ENCODE measurements at places on chromosomes 1 and 21.

GRCh38 chr1:42114229-42114628 lies 39.0 kb upstream of the GUCA2B start:
- no peak for DNase-seq

DNA sequence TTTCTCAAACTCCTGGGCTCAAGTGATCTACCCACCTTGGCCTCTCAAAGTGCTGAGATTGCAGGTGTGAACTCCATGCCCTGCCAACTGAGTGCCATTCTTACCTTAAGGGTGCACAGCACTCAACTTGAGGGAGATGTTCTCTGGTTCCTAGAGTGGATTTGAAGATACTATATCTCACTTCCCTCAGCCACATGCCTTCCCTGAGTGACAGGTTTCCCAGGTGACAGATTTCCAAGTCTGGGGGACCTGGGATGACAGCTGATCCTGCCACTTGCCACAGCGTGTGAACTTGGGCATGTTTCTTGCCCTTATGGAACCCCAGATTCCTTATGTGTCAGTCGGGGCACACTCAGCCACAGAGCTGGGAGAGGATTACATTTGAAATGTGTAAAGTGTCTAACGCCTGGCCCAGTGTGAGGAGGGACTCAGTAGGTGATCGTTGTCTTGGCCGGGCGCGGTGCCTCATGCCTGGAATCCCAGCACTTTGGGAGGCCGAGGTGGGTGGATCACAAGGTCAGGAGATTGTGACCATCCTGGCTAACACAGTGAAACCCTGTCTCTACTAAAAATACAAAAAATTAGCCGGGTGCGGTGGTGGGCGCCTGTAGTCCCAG lies 29.6 kb upstream of the BTG2 start:
- no peak for DNase-seq

DNA sequence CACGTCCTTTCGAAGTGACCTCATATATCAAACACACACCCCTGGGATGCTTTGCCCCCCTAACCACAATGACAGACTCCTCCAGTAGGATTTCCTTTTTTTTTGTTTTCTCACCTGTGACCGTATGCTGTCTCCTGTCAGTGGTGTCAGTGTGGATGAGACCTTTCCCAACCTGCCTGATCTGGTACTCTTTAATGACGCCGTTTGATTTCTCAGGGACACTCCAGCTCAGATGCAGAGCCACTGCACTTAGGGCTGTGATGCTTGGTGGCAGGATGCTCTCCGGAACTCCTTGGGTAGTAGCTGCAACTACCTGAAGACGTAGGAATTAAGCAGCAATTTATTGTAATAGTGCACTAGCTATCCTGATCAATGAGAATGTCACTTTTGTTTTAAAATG lies 212.6 kb downstream of the KCTD3 start:
- DNase-seq = no peak

DNA sequence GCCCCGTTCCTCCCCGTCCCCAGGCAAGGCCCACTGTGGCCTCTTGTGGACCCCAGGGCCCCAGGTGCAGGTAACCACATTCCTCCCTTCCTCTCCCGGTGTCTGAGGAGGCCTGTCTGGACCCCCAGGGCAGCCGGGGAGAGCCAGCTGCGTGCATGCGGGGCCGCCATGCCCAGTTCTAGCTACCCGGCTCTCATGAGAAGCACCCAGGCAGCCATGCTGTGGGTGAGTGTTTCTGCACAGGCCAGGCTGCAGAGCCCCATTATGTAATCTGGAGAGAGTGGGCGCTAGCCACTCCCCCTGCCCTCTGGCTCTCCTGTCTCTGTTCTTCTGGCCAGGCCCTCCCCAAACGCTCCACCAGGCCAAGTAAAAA lies 18.4 kb upstream of the PLEKHG5 start:
- DNase-seq = no peak

DNA sequence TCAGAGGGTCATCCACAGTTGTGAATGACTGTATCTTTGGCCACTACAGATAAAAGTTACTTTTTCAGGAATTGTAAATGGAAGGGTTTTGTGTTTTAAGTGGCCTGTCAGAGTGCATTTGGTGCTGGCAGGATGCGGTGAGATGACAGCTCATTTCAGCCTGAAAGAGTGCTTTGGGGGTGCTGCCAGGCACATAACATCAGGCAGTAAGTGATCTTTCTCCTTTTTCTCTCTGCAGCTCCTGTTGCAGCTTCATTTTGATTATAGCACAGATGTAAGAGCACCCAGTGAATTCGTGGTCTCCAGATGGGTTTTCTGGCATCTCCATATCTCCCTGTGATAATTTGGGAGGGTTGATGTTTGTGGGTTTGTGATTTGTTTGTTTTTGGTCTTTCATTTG lies 14.8 kb upstream of the FAM163A start:
- no peak for DNase-seq

DNA sequence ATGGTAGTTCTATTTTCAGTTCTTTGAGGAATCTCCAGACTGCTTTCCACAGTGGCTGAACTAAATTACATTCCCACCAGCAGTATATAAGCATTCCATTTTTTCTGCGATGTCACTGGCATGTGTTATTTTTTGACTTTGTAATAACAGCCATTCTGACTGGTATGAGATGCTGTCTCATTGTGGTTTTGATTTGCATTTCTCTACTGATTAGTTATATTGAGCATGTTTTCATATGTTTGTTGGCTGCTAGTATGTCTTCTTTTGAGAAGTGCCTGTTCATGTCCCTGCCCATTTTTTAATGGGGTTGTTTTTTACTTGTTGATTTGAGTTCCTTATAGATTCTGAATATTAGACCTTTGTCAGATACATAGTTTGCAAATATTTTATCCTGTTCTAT lies 87.9 kb downstream of the RPS6KC1 start:
- DNase-seq = no peak

DNA sequence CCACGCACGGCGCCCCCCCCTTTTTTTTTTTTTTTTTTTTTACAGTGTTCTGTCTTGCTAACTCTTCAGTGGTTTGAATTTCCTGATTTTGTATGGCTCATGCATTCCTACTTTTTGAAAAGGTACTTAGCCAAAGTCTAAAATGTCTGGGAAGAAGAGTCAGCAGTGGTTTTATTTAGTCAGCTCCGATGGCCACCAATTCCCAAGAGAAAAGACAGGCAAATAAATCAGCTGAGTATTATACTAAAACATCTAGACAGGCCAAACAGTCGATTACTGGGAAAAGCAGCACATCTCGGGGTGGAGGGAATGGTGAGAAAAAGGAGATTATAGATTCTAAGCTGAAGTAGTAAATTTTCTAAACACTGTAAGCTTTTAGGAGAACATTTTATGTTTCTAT lies 192.5 kb upstream of the ZRANB2 start:
- no peak for DNase-seq

DNA sequence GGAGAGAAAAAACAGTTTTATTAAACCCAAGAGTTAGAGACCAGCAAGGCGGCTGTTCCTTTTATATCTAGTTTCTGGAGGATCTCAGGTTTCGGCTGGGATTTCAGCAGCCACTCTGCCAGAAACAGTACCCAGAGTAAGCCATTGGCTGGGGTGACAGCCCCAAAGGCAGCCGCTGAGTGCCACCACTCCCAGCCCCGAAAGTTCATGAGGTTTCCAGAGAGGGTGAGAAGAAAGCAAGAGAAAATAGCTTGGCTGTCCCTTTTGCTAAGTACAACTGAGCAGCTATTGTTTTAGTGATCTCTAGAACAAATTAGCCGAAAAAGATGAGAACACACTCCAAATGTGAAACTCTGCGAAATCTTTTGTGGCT lies 1.2 kb downstream of the SH3BGR start:
- DNase-seq = no peak

- DNase-seq = no peak
Observed at GRCh38 chr1:223426936-223427335, 33.7 kb downstream of the CCDC185 start.

DNA sequence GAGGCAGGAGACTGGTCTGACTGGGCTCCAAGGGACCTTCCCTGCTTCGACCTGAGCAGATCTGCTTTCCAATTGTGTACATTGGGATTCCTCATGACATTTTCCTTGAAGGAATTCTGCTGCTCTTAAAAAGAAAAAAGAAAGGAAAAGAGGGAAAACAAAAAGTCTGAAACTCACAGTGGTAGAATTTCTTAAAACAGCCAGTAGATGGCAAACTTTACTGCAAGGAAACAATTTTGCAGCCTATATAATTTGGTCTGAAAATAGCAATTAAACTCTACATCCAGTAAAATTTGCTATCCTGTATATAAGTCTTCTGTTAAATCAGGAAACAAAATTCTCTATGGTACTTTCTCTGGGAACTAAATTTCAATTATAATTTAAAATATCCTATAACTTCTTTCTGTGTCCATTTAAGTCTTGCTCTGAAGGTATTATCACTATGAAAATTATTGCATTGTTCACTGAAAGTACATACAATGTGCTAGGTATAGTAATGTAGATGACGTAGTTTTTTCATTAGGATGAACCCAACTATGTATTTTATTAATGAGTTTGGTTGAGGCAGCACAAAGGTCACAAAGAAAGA lies 59.8 kb downstream of the CRB1 start:
- no peak for DNase-seq

DNA sequence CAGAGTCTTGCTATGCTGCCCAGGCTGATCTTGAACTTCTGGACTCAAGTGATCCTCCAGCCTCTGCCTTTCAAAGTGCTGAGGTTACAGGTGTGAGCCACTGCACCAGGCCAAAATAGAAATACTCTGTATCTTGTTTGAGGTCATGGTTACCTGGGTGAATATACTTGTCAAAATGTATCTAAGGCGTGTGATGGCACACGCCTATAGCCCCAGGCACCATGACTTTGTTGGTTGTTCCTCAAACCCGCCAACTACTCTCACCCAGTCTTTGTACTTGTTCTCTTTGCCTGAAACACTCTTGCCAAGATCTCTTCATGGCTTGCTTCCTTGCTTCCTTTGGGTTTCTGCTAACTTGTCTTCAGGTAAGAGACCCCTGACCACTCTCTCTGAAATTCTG lies 38.0 kb upstream of the RGS5 start:
- no peak for DNase-seq

- DNase-seq = no peak
Observed at GRCh38 chr1:66532214-66532613, 1.7 kb upstream of the SGIP1 start.

DNA sequence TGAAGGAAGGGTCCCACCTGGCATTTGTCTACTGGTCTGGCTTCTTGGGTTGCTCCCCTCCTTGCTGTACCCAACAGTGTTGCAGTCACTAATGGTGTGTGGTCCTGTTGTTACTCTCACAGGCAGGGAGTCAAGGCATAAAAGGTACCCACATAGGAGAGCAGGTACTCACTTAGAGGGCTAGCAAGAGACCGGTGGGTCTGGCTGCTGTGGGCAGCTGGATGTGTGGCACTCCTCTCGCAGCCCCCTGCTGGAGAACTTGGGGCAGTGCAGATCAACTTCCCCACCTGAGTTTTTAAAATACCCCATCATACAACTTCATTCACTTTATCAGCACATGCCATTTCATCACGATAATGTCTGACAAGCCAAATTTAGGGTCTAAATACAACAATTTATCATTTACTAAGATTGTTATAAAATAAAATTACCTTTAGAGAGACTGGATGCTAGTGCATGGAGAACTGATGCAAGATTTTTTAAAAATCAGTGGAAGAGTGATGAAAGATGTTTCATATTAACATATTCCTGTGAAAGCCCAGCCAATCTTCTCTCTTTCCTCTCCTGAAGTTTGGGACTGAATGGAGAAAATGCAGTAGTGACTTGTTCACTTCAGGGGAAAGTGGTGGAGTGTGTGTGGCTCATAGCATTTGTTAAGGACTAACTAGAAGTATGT lies 42.8 kb downstream of the ACP6 start:
- DNase-seq = no peak

- no peak for DNase-seq
Observed at GRCh38 chr1:10909697-10910680, 102.5 kb upstream of the TARDBP start.

GRCh38 chr21:36028127-36029069 lies 31.9 kb downstream of the SETD4 start:
- peak; percentile 80 for DNase-seq

- DNase-seq = no peak
Observed at GRCh38 chr1:212125654-212126053, 90.1 kb downstream of the DTL start.

- no peak for DNase-seq
Observed at GRCh38 chr1:238468068-238468467, 577.3 kb upstream of the ZP4 start.

DNA sequence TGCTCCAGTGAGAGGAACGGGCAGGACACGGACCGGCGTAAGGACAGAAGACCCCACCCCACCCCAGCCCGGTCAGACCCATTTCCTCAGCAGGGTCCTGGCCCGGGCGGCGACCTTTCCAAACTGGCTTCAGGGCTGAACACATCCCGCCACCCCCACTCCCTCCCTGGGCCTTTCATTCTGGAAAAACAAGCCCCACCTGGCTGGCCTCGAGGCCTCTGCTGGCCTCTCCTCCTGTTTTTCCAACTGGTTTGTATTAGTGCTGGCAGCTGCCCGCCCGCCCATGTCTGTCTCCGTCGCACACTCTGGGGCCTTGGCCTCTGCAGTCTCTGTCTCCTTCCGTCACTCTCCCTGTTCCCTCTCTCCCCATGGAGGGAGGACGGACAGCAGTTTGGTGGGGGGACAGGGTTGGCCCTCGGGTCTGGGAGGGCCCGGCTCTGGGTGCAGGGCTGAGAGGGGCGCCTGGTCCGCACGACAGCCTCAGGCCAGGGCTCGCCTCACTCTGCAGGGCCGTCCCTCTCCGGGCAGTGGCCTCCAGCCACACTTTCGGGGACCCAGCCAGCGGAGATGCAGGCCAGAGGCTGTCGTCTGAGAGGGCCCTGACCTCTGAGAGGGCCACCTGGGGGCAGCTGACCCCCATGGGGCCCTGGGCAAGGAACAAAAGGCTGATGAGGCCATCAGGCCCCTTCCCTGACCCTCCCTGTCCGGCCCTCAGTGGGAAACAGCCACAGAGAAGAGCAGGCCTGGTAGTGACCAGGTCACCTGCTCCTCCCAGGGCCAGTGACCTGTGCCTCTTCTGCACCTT lies 1.5 kb upstream of the MXRA8 start:
- DNase-seq = no peak

DNA sequence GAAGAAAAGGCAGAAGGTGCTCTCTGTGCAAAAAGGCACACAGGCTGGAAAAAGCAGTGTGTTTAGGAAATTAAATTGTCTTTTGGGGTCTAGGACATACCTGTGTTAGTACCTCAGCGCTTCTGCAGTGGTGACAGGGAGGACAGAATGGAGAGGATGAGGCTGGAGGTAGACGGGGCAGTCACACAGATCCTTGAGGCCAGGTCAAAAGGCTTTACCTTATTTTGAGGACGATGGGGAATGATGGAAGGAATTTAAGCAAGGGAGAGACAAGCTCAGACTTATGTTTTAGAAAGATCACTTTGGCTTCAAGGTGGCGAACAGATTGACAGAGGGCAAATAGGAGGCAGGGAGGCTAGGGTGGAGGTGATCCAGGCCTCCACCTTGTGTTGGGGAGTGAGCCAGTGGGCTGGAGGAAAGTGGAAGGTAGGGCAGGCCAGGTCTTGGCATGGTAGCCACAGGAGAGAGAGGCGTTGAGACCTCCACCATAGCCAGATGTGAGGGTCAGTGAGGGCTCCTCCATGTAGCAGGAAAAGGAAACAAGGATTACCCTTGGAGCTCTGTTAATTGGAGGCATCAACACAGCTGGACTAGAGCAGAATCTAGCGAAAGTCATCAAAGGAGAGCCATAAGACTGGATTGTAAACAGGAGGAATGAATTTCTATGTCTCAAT lies 4.2 kb downstream of the CYP4B1 start:
- no peak for DNase-seq

GRCh38 chr1:35835398-35835797 lies 27.6 kb downstream of the AGO4 start:
- no peak for DNase-seq
